ENCODE measurements at places on chromosomes 11 and 22.

DNA sequence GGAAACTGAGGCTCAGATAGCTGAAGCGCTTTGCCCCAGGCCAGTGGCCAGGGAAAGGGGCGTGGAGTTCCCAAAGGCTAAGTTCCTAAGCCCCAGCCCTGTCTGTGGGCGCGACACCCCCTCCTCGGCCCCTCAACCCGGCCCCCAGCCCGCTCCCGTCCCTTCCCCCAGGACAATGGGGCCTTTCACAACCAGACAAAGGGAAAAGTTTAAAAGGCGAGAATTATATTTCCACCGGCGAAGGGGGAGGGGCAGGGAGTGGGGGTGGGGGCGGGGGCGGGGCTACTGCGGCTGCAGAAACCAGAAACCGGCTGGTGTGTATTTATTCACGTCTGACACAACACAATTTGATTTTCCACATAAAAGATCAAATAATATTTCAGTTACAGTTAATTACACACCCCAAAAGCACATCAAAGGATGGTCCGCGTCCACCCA is 192.1 kb downstream of the MN1 start:
- no peak for DNase-seq

DNA sequence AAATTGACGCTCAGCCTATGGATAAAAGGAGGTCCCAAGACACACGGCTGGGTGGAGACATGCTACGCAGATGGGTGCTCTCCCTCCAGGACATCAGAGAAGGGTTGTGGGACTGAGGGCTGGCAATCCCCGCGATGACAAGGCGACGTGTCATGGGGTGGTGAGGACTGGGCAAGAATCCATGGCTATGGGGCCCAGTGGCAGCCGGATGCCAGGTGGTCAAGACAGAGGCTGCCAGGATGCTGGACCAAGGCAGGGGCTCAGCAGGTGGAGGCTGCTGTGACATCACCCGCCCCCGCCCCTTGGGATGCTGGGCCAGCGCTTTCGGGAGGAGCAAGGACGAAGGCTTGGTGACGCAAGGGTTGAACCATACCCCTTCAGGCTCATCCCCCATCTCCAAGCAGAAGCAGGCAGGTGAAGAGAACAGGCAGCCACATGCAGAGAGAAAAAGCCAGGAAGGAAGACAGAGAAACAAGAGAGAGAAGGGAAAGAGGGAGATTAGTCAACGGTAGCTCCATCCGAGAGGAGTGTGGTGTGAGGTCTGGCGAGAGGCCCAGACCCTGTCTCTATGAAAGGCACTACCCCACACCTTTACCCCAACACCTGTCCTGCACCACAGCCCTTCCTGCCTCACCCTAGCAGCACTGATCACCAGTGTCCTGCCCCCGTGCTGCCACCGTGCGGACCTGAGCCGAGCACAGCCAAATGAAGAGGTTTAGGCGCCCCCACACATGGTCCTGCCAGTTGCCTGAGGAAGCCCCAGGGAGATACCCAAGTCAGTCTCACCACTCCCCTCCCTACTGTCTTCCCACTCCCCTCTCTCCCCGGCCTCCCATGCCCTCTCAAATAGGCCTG is 24.1 kb upstream of the RASL10A start:
- DNase-seq: no peak

DNA sequence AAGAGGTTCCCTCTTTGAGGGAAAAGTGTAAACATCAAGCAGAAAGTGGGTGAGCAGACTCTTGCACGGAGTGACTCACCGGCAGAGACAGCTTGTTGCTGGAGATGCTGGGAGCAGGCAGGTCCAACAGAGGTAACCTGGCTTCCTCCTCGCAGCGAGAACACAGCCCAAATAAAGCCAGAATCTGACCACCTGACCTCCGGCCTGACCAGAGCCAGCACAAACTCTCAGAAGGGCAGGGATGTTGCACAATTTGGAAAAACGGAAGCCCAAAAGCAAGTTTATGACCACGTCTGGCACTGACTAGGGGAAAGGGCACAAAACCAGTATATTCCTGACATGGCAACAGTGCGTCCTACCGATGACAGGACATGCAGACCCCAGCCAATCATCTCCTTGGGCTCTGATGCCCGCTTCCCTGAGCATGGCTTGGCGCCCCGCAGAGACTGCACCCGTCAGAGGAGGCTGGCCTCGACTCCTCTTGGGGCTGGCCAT is 5.4 kb downstream of the SMCO4 start:
- no peak for DNase-seq

DNA sequence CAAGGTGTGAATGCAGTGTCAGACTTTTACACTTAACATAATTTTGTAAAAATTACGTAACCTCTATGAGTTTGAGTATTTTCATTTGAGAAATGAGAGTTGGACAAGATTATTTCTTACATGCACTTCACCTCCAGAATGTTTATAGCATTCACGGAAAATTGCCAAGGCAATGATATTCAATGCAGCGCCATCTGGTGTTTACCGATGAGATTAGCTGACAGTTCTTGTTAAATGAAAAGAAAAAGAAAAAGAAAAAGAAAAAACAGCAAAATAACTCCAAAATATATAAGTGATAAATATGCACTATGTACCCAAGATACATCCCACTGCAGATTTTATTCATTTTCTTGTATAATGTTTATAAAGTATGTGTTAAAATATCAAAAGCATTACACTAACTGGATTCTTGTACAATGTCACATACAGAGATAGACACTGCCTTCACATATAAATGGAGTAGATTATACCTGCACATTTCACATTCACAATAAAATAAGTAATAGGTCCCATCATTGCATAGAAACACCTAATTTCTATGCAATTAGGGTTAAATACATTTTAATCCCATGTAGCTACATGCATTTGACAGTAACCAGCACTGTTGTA is 976.3 kb upstream of the FAT3 start:
- DNase-seq: no peak

GRCh38 chr11:110874437-110875030 is 162.3 kb upstream of the ARHGAP20 start:
- DNase-seq: no peak

DNA sequence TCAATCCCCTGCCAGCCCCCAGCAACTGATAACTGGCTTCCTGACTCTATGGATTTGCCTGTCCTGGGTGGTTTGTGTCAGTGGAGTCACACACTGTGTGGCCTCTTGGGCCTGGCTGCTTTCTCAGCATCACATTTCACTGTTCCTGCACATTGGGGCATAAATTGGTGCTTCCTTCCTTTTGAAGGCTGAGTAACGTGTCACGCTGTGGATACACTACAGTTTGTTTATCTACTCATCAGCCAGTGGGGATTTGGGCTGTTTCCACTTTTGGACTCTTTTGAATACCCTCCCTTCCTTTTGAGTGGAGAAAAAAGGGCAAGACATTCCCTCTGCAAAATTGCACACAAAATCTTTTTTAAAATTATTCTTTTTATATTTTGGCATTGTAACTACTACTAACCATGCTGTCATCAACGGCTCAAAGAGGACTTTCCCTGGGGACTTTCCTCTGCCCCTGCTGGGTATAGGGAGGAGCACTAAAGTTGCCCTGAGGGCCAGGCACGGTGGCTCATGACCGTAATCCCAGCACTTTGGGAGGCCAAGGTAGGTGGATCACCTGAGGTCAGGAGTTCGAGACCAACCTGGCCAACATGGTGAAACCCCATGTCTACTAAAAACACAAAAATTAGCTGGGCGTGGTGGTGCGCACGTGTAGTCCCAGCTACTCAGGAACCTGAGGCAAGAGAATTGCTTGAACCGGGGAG is 7.8 kb upstream of the CELSR1 start:
- DNase-seq: peak; percentile 9

DNA sequence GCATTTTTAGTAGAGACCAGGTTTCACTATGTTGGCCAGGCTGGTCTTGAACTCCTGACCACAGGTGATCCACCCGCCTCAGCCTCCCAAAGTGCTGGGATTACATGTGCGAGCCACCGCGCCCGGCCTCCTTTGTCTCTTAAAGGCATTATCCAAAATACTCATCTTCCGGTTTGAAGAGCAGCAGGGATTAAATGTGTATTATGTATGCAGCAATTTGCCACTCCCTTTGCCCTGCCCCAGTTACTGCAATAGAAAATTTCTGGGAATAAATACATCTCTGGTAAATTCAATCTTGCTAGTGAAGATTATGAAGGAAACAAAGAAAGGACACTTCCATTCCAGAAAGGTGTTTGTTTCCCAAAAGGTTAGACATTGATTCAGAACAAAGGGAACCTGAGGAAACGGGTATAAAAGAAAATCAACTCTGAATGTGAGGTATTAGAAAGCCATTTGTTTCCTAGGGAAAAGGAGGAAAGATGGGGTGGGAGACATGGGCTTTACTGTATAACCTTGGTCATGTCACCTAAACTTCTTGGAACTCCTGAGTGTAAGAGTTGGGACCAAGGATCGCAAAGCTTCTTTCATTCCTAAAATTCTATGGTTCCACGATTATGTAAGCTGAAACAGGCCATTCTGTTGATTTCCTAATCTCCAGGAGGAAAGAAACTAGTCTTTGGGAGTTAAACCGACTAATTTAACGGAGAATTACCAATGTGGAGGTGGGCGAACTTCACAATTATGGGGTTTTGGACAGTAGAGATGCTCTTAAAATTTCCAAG is 959 bp upstream of the HIPK3 start:
- DNase-seq: no peak

DNA sequence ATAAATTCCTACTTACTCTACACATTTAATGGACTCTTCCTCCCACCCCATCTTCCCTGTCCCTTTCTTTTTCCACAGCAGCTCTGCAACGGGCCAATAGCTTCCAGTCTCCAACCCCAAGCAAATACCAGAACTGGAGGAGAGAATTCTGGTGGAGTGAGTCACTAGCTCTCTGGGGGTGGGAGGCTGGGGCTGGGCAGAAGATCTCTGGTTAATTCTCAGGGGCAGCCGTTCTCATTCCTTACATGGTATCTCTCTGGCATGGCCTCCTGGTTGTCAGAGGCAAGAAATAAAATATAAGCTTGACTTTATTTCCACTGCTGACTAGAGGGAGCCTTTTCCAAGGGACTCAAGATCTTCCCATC is 90.4 kb upstream of the PARVA start:
- no peak for DNase-seq

DNA sequence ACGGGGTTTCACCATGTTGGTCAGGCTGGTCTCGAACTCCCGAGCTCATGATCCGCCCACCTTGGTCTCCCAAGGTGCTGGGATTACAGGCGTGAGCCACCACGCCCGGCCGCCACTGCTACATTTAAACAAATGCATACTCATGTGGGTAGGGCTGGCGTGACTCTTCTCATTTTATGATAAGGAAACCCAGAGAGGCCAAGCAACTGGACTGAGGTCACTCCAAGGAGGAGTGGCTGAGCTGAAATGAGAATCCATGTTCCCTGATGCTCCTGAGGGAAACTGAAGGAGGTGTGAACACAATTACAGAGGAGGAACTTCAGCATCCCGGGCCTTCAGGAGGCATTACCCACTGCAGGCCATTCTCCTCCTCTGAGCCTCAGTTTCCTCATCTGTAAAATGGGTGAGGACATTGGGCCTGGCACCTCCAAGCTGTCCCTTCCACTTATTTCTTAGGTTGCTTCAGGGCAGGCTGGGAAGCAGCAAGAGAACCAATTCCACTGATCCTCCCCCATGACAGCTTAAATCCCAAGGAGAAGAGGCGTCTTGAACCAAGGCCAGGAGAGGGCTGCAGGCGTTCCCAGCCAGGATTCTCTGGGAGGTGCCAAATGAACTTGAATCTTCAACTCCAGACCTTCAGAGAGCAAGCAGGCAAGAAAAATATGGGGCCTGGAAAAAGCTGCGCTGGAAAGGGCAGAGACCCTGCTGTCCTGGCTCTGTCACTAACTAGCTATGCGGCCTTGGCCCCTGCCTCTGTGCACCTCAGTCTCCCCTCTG is 2.9 kb downstream of the TST start:
- DNase-seq: no peak

DNA sequence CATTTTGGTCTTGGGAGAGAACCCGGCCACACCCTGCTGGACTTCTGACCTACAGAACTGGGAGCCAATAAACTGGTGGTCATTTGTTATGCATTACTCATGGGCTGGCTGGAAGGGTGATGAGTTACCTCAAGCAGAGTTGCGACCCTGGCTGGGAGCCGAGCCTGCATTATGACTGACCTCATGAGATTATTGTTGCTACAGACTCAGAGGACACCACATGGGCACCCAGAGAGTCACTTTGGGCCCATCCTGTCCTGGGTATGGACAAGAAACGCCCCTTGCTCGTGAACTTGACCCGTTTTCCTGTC is 531.7 kb downstream of the TBC1D22A start:
- DNase-seq: peak; percentile 11

- DNase-seq: no peak
Observed at GRCh38 chr11:3037945-3038271, 19.3 kb downstream of the CARS1 start.

GRCh38 chr11:57641011-57641807 is 8.5 kb downstream of the YPEL4 start:
- DNase-seq: no peak

DNA sequence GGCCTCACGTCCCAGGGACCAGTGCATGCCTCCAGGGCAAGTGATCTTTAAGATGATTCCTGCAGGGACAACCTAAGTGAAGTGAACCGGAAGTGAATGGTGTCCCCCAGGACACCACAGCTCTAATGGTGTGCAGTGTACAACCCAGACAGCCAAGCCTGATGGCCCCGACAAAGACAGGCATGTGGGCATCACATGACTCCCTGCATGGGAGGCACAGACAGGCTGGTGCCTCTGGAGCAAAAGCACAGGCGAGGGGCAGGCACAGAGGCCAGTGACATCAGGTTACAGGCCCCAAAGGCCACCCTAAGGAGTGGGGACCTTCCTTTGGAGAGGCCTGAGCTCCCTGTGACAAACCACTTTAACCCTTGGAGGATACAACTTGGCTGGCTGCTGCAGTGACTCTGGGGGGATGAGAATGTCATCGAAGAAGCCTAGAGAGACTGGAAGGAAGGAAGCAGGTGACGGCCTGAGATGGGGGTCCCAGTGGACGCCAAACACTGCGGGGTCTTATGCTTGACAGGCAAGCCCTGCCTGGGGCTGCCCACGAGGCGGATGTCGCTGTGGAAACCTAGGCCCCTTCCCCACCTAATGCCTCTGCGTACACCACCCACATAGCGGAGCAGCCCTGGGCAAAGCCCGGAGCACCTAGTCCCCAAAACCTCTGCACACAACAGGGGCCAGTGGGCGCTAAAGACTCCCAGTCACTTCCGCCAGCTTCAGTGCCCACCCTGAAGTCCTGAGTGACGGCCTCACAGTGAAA is 12.4 kb downstream of the POLR3H start:
- no peak for DNase-seq

- DNase-seq: no peak
Observed at GRCh38 chr11:124736736-124737135, 3.0 kb upstream of the NRGN start.

DNA sequence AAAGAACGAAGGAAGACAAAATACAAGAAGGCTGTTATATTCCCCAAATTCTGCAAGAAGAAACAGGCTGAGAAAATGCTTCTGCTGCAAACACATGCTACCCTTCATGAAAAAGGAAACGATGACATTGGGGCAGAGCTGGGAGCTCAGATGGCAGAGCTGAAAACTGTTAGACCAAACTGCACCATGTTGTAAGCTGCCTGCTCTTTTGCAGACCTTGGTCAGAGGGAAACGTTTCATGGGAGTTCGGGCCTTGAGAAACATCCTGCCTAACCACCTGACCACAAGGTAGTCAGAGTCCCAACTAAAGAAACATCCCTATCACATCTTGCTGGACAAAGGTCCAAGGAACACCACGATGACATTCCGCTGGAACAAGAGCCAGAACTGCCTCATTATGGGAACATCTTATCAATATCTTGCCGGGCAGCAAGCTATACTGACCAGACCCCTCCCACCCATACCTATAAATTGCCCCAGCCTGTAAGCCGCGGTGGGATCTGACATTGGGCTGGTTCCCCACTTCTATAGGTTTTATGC is 110.7 kb upstream of the CTSC start:
- no peak for DNase-seq

GRCh38 chr11:11980200-11980599 is 28.2 kb downstream of the DKK3 start:
- DNase-seq: no peak

GRCh38 chr11:117087446-117087845 is 10.8 kb downstream of the SIK3 start:
- no peak for DNase-seq

All from heart left ventricle (tissue), 16 donors.